ENCODE measurements at places on chromosomes 5 and 9.

DNA sequence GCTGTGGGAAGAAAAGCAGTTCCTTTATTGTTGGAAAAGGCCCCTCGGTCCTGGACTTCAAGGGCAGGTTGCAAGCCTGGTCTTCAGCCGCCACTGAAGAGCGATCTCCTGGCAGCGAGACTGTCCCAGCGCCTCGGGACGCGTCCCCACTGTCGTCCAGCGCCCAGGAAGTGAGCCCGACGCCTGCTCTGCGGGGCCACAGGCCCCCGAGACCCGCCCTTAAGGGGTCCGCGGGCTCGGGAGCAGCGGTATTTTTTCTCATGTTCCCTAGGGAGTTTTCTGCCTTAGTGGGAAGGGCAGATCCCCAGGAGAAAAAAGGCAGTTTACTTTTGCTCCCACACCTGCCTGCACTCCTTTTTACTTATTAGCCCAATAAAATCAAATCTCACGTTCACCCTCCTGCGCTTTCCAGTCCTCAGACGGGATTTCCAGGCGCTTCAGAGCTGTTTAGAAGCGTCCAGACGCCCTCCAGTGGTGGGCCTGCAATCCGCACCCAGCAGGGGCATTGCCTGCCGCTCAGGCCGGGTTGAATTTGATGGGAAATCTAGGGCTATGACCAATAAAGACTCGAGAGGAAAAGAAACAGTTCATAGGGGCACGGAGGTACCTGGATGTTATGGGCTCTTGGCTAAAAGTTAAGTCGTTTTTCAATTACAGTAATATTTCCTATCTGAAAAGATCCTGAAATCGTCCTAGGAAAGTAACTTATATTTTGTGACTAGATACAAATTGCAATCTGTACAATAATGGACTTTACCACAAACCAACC, 2.8 kb upstream of the EFNA5 start:
- peak; percentile 54 for DNase-seq

GRCh38 chr5:138033386-138033808, 518 bp upstream of the FAM13B start:
- DNase-seq = no peak

DNA sequence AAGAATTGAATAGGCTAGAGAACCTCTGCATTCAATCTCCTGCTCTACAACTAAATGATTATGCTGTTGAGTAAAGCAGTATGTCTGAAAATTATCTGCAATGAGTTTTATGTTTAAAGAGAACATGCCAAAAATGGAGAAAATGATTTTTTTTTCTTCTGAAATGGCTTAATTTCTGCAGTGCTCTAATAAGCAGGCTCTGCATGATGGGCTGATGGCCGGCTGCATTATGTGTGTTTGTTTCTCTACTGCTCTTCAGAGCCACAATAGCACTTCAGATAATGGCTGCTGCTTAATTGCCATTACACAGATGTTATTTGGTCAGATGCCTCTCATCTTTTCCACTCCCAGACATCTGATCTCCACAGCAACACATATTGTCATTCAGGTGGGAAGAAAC, 286.4 kb upstream of the DMAC1 start:
- no peak for DNase-seq

- DNase-seq = no peak
Observed at GRCh38 chr5:167614294-167615021, 677.0 kb upstream of the WWC1 start.

DNA sequence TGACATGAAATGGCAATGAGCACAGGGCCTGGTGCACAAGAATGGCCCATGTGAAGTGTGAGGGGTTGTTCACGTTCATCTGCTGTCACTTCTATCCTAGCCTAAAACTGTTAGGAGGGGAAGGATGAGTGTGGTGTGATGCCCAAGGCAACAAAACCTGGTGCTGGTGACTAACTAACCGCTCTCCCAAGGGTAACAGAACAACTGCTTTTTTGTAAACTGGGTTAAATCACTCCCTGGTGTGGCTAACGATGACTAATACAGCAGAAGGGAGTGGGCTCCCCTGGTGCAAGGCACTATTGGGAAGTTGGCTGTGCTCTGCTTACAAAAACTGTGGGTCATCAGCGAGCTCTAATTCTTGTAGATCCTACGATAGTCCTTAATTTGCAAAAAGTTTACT, 103.2 kb upstream of the VCAN start:
- no peak for DNase-seq
